Fibroblast of lung (primary cell): ENCODE measurements at places on chromosomes 6 and 20. TPM values are rescaled to one million over a fixed set of nuclear protein-coding genes. Genes with fewer than 3 reads are reported as not detected.

EPPIN gene
- total RNA-seq: not detected in 2 replicates

PRDM1 gene
- total RNA-seq: 2.3 and 5.4 TPM in 2 replicates

TMC2 gene
- total RNA-seq: under 0.01 TPM in 2 replicates

STMND1 gene
- not detected in 2 replicates for total RNA-seq

PRDM13 gene
- total RNA-seq: not detected in 2 replicates

DYNLRB1 gene
- 39.8 and 107 TPM in 2 replicates for total RNA-seq

GGTLC1 gene
- not detected in 2 replicates for total RNA-seq

TDP2 gene
- 29.0 and 37.5 TPM in 2 replicates for total RNA-seq

POPDC3 gene
- 6.7 and 14.2 TPM in 2 replicates for total RNA-seq
